RPMI7951 (cell line): ENCODE measurements at places on chromosomes 13 and 19. TPM values are rescaled to one million over a fixed set of nuclear protein-coding genes. Genes with fewer than 3 reads are reported as not detected.

GRCh38 chr19:1081301-1082164, 13.6 kb downstream of the POLR2E start:
- no peak for DNase-seq

DNA sequence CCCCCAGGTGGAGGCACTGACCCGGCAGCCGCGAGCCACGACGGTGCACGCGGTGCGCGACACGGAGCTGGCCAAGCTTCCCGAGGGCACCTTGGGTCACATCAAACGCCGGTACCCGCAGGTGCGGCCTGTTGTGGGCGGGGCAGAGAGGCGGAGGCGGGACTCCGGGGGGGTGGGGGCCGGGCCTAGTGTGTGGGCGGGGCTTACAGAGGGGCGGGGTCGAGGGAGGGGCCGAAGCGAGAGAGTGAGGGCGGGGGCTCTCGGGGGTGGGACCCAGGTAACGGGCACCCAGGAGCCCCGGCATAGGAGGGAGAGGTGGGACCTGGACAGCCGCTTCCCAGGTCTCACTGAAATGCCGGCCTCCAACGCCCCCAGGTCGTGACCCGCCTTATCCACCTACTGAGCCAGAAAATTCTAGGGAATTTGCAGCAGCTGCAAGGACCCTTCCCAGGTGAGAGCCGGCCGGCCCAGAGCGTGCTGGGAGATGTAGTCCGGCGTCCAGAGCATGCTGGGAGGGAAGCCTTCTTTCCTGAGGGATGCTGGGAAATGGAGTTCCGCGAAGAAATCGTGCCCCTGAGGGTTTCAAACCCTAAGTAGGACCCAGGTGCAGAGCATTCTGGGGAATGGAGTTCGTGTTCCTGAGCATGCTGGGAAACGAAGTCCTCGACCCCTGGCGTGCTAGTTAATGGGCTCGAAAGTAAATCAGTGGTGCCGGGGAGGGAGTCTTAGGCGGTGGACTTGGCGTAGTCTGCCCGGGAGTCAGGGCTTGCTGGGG, 15.7 kb downstream of the PNPLA6 start:
- peak; percentile 13 for DNase-seq

DNA sequence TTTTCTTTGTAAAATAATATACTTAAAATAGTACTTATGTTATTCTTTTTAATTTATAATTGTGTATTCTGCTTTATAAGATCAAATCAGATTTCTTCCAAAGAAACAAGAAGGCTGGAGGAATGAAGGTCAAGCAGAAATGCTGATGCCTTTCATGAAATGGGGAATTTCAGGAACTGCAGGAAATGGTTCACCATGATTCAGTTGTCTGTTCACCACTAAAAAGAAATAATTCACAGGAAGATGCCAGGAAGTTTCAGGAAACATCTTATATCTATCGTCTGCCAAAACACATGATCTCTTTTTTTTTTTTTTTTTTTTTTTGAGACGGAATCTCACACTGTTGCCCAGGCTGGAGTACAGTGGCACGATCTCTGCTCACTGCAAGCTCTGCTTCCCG, 15.7 kb upstream of the SCEL start:
- DNase-seq = no peak

Gene ZIM2
- total RNA-seq = 0.24 TPM in 1 of 2 replicates, not detected in the other

Gene KRTDAP
- total RNA-seq = not detected in 2 replicates

DNA sequence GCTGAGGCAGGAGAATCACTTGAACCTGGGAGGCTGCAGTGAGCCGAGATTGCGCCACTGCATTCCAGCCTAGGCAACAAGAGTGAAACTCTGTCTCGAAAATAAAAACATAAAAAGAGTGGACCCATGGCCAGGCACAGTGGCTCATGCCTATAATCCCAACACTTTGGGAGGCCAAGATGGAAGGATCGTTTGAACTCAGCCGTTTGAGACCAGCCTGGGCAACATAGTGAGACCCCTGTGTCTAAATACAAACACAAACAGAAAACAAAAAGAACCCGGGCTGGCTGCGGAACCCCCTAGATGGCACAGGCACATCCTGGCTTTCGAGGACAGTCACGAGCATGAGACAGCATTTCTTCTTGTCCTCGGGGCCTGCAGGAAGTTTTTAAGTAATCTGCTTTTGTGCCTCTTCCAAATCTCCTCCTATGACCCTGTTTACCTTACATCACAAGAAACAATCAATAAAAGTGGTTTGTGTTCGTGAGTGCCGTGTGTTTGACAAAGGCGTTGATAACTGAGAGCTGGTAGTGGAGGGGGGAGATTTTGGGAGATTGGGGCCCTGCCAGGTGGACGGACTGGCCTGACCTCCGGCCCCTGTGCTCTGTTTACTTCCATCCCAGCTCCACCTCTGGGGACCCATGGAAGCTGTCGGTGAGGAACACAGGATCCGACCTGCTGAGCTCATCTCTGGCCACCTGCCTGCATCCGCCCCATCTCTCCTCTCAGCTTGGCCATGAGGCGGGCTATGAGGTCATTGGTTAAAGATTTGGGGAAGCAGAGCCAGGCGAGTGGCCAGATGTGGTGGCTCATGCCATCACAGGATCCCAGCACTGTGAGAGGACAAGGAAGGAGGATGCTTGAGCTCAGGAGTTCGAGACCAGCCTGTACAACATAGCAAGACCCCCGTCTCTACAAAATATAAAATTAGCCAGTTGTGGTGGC, 5.9 kb upstream of the GDF15 start:
- DNase-seq = peak; percentile 67

Gene TMPRSS9
- total RNA-seq = 0.10 TPM in 1 of 2 replicates, not detected in the other

Gene F10
- not detected in 2 replicates for total RNA-seq

Gene CACNA1A
- 0.12 and 0.49 TPM in 2 replicates for total RNA-seq

- no peak for DNase-seq
Observed at GRCh38 chr13:20311596-20311995, 79.5 kb upstream of the GJB6 start.

Gene WDR88
- not detected in 2 replicates for total RNA-seq

DNA sequence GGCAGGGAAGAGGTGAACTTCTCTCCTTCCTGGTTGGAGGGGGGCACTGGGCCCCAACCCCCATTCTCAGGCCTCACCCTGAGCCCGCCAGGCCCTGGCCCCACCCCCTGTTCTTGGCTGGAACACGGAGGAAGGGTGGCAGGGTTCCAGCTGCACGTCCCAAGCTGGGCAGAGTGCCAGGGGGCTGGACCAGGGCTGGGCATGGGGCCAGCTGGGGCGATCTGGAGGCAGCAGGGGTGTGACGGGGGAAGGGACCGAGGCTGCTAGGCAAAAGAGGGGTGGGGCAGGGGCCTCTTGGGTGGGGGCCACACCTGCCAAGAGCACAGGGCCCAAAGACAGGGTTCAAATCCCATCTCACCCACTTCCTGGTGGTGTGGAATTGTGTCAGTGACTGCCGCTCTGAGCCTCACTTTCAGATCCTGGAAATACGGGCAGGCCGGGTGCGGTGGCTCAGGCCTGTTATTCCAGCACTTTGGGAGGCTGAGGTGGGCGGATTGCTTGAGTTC, 2.2 kb downstream of the HIF3A start:
- DNase-seq = peak; percentile 79

Gene YJEFN3
- total RNA-seq = 0.12 TPM in 1 of 2 replicates, not detected in the other

Gene TMC4
- 3.8 TPM in 1 of 2 replicates, not detected in the other for total RNA-seq

- DNase-seq = no peak
Observed at GRCh38 chr19:1017115-1017905, 3.6 kb downstream of the TMEM259 start.

DNA sequence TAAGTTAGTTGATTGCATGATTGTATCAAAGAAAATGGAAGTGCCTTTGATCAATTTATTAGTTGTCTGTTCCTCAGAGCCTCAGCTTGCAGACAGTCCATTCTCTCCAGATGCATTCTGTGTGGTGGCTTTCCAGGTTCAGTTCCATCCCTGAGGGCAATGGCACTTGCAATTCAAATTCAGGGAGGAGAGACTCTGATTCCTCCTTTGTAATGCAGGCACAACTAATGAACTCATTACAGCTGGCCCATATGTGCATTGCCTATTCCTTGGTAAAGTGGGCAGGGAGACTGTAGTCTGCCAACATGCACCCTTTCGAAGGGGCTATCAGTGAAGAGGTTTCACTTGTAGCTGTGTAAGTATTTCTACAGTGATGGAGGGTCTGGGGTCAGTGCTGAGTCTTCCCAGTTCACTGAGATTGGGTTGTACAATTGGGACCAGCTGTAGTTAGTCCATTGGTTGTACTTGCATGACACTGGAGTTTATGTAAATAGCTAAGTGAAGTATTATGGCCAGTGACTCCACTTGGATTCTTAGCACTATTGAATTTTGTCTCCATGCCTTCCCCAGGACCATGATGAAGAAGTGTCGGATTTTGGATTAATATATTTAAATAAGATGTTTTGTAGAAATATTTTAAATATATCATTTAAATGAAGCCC, 401.7 kb downstream of the GPC6 start:
- DNase-seq = no peak

GRCh38 chr19:46955813-46956371, 63.7 kb upstream of the NPAS1 start:
- DNase-seq = no peak

DNA sequence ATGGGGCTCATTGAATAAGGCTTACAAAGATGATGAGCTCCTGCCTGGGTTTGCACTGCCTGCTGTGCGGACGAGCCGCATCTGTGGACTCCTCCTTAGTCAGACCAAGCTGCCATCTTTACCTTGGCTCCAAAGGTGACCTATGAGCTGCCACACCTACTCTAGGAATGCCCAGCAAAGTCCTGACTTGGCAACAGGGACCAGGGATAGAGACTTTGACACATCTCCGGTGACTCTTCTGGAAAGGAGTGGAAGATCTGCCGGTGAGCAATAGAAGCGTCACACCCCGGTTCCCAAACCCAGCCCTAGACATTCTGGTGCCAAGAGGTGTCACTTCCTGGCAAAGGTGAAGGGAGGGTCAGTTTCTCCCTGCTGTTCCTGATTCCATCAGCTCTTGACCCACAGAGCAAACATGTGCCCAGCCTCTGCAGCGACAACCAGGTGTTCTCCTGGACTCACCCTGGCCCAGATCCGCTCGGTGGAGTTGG, 50.2 kb upstream of the GTF3A start:
- no peak for DNase-seq

DNA sequence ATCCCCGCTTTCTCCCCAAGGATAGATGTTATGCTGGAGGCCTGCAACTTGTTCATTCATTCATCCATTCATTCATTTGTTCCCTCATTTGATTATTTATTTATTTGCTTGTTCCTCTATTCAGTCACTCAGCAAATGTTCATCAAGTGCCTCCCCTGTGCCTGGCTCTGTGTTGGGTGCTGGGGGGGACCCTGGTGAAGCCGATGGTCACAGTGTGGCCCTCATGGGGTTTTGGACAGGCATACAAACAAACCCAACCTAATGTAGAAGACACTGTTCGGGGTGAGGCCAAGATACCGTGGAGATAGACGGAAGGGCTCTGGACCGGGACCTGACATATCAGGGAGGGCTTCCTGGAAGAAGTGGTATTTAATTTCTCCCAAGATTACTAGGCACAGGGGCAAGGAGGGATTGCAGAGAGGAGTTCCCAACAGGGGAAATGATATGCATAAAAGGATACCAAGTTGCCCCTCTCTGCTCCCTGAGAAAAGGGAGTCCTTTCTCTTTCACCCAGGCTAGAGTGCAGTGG, 58.1 kb downstream of the ZNF536 start:
- DNase-seq = no peak

- no peak for DNase-seq
Observed at GRCh38 chr13:68417801-68418200, 1187.7 kb upstream of the PCDH9 start.

Gene IZUMO2
- not detected in 2 replicates for total RNA-seq

Gene MEIS3
- total RNA-seq = 24.0 and 28.8 TPM in 2 replicates

Gene MAB21L1
- 1.4 and 2.4 TPM in 2 replicates for total RNA-seq

Gene LGI4
- total RNA-seq = 0.36 TPM in 1 of 2 replicates, not detected in the other

Gene MED29
- 22.2 and 39.5 TPM in 2 replicates for total RNA-seq

Gene HCN2
- 0.24 and 0.39 TPM in 2 replicates for total RNA-seq

DNA sequence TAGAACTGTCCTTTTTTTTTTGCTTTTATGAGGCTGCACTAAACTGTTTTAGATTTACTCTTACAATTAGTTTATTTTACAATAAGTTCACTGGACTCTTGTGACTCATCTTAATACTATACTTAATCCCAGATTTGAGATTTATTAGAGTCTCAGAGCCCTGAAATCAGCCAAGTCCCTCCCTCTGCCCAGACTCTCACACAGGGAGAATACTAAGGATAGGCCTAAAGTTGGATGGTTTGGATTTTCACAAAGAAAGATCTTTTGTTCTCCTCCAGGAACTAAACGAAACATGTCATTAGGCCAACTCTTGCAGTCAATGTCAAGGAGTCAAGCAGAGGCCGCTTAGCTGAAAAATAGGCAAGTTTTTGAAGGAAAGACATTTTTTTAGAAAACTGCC, 42.7 kb upstream of the MIR17HG start:
- no peak for DNase-seq

DNA sequence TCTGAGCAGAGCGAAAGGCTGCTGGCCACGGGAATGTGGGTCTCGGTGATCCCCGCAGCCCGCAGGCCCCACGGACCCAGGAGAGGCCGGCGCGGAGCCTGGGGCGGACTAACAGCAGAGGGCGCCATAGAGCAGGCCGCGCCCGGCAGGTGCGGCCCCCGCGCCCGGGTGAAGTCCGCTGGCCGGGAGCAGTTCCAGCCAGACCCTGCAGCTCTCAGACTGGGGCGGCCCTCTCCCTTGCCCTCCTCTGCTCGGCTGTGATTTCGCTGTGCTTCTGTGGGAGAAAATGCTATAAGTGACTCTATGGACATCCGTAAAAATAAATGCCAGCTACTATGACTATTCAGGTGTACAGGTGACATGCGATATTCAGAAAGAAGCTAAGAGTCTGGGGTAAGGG, 37.7 kb downstream of the GSX1 start:
- peak; percentile 12 for DNase-seq

GRCh38 chr13:98940325-98941001, 37.4 kb downstream of the DOCK9 start:
- DNase-seq = no peak

Gene PGLYRP2
- total RNA-seq = not detected in 2 replicates

DNA sequence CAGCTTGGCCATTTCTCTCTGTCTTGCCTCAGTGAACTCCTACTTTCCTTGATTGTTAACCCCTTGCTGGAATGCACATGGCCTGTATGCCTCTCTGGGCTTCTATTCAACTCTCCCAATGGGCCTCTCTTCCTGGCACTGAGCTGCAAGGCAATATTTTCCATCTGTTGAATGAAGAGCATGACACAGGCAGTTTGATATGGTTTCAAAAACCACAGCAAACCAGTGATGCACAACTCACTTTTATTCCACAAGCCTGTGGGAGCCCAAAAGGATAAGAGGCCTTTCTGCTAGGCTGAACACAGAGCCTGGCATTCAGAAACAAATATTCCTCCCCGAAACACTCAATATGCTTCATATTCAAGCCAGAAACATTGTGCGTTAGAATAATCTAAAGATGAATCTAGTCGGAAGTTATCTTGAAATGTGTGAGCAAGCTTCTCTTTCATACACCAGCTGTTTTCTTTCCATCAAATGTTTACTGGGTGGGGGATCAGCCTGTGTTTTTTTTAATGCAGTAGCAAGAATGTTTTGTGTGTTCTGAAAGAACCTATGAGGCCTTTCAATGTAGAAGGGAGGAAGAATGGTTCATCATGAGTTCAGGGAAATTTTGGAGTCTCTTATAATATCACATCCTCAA, 443.1 kb upstream of the SPRY2 start:
- peak; percentile 45 for DNase-seq

GRCh38 chr13:113577881-113578435, 6.6 kb upstream of the TFDP1 start:
- no peak for DNase-seq

Gene CARD8
- total RNA-seq = 27.2 and 28.1 TPM in 2 replicates

GRCh38 chr19:57308514-57308913, 11.8 kb upstream of the ZNF543 start:
- no peak for DNase-seq

Gene STOML3
- total RNA-seq = not detected in 2 replicates

- DNase-seq = no peak
Observed at GRCh38 chr19:28168557-28168956, 1044.4 kb downstream of the UQCRFS1 start.

GRCh38 chr13:79440958-79441528, 35.0 kb upstream of the RBM26 start:
- no peak for DNase-seq
